ENCODE measurements at places on chromosomes 5 and 9.

GRCh38 chr5:157925786-157926671 is 67.1 kb upstream of the CLINT1 start:
- no peak for DNase-seq

DNA sequence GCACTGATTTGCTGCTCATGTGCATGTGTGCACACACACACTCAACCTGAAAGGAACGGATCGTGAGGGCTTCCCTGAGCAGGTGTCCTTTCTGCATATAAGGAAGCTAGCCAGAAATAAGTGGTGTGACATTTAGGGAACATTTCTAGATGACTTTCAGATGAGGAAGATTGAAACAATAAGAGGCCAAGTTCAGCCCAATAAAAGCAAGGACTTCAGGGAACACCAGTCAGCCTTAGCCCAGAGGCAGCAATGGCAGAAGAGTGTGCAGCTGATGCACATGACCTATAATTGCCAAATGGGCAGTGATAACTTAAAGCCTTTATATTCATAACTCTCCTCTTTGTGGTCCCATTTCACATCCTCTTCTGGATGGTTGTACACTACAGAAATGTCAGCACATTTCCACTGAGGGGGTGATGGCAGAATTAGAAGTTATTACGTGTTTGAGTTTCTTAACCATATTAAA is 255.5 kb downstream of the TRIM32 start:
- DNase-seq = no peak

DNA sequence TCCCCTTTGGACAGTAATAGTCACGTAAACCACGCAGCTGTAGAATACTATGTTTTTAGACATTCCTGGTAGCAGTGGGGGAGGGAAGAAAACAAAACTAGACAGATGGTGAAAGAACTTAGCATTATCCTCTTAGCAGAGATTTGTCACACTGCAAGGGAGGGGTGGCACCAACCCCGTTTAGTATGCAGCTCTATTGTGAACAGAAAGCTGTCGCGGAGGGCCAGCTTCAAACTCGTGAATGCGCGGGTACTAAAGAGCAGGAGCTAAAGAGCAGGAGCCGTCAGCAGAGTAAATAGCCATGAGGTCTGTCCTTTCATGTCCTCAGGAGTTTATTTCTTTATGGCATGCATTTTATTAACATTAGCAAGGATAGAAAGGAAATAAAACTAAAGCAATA is 141.9 kb upstream of the SLC12A2 start:
- DNase-seq = peak; percentile 75

GRCh38 chr5:132002757-132003156 is 8.7 kb downstream of the ACSL6 start:
- no peak for DNase-seq

DNA sequence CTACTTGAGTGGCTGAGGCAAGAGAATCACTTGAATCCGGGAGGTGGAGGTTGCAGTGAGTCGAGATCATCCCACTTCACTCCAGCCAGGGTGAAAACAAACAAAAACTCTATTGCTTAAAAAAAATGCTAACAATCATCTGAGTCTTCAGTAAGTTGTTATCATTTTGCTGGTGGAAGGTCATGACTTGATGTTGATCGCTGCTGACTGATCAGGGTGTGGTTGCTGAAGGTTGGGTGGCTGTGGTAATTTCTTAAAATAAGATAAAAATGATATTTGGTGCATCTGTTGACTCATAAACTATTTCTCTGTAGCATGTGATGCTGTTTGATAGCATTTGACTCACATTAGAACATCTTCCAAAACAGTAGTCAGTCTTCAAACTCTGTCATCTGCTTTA is 349.4 kb upstream of the PAPPA start:
- DNase-seq = no peak

- DNase-seq = no peak
Observed at GRCh38 chr9:5512658-5513452, 2.5 kb downstream of the PDCD1LG2 start.

- peak; percentile 72 for DNase-seq
Observed at GRCh38 chr9:128494108-128494745, 10.3 kb upstream of the GLE1 start.

DNA sequence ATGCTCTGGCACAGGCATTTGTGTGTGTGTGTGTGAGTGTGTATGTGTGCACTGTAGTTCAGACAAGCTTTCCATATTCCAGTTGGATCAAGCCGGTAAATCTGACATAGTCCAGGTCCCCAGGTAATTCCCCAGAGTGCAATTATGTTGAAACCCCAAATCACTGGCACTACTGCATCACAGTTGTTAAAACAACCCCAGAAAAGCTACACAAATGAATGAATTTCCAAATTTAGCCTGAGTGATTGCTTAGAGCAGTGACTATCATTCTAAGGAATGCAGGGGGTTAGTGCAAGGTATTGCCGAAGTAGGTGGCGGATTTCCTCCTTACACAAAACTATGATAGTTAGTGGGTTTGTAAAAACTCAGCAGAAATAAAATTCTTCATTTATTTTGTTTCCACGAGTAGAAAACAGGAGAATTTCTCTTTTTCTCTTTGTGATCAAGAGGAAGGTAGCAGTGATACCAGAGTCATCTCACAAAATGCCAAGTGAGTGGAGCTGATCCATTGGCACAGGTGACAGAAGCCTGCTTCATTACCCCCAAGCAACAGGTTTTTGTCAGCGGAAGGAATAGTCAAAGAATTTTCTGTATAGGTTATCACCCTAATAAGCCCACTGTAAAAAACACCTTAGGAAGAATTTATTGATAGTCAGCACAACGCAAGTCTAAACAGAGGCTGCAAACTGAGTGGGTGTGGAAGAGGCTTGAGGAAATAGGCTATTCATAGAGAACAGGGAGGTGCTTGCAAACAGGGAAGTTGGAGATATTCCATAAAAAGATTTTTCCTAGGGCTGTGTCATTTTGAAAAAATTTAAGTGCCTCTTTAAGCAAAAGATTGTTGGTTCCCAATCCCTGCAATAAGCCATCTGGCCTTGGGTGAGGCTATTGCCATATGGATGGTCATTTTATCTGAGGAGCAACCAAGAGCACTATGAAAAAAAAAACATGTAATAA is 385.1 kb downstream of the CHSY3 start:
- DNase-seq = peak; percentile 26

- DNase-seq = no peak
Observed at GRCh38 chr9:93007529-93008058, 50.9 kb upstream of the SUSD3 start.
